Right hindlimb (tissue), 1 donor: ENCODE measurements at places on chromosomes 5 and 9.

DNA sequence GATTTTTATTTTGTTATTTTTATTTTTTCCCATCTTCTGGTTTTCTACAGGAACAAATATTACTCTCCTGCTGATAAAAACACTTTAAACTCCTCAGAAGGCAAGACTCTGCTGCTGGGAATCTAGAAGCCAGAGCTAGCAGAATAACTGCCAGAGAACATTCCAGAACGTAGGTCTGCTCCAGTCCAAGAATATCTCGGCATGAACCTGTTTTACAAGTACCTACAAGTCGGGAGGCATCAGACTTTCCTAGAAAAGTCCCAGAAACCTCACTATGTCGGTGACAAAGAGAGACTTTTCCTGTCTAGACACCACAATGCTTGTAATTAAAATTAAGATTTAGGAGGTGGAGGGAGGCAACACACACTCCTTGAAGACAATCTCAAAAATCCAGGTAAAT is 41.4 kb downstream of the FABP6 start:
- DNase-seq: no peak

DNA sequence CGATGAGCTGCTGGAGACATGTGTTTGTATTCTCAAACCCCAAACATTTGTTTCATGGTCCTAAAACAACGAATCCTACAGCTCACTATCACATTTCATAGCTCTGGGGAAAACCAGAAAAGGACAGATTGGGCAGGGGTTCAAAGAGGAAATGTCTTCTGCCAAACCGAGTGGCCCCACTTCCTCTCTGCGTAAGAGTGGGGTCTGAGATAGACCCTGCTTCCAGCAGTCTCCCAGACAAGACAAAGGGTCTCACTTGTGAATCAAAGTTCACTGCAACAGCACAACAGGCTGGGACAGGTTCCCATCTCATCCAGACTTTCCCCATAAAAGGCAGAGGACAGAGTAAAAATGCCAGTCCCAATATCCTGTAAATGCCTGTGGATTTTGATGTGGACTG is 276.2 kb upstream of the SLC24A2 start:
- no peak for DNase-seq

DNA sequence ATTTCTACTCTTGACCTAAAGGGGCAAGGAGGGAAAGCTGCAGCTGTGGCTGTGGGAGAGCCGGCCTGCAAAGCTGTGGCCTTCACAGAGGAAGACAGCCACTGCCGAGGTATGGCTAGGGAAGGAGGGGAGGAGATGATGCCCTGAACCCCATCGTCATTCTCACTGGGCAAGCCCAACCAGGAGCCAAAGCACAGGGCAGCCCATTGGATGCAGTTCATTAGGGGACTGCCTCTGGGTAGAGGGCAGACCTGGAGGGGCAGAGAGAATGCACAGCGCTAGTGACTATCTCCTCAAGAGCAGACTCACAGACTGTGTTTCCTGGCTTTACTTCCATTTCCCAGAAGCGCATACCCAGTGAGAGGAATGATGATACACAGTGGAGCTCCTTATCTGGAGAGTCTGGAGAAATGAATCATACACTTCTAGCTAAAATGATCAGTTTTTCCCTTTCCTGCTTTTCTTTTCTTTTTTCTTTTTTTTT is 47.2 kb upstream of the TTC23L start:
- no peak for DNase-seq

DNA sequence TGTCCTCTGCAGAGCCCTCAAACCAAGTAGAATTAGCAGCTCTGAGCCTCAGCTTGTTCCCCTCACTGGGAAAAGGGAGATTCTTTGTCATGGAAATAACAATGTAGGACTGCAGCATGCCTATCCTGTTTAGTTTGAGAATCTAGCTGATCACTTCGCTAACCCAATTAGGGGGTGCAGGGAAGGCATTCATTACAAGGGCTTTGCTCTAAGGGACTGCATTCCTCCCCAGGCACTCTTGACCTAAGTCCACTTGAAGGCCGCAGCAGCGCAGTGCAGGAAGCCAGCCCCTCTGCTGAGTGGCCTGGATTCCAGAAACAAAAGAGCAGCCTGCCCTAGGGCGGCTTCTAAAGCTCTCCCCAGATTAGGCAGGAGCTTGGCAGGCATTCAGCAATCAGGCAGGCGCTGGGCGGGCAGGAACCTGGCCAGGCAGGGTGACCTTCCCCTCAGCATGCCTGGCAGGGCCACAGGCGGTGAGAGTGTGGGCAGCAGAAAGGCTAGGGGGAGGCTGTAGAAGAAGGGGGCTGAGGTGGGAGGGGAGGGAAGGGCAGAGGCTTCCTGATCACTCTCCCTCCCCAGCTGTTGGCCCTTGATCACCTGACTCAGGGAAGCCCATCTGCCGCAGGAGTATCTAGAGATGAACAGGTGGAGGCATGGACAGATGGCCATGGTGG is 24.8 kb downstream of the CCNJL start:
- DNase-seq: peak; percentile 34

- no peak for DNase-seq
These were observed 35.8 kb upstream of the SPATA31D4 start for GRCh38 chr9:81892440-81892839.

GRCh38 chr5:42876375-42876844 is 64.7 kb upstream of the SELENOP start:
- DNase-seq: no peak

- DNase-seq: no peak
These were observed 66.6 kb upstream of the IFNK start for GRCh38 chr9:27457445-27457844.

DNA sequence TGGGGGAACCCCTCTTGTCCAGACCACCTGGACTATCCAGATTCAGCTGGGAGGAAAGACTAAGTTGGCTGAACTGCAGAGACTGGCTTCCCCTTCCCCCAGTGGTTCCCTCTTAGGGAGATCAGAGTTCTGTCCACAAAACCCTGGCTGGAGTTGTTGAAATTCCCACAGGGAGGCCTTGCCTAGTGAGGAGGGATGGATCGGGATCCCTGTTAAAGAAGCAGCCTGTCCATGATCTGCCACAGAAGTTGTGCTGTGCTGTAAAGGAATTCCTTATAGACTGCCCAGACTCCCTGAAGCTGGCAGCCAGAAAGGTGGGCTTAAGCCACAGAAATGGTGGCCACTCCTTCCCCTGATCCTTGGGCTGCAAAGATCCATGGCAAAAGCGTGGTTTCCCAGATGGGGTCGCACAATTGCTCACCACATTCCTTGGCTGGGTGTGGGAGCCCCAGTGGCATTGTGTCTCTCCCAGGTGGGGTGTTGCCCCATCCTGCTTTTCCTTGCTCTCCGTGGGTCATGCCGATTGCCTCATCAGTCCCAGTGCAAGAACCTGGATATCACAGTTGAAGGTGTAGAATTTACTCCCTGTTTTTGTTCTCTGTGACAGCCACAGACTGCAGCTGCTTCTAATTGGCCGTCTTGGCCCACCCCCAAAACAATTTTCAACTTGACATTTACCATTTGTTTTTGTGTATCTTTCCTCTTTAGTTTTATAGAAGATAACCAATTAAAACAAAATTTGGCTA is 342.4 kb downstream of the FGF10 start:
- DNase-seq: no peak

DNA sequence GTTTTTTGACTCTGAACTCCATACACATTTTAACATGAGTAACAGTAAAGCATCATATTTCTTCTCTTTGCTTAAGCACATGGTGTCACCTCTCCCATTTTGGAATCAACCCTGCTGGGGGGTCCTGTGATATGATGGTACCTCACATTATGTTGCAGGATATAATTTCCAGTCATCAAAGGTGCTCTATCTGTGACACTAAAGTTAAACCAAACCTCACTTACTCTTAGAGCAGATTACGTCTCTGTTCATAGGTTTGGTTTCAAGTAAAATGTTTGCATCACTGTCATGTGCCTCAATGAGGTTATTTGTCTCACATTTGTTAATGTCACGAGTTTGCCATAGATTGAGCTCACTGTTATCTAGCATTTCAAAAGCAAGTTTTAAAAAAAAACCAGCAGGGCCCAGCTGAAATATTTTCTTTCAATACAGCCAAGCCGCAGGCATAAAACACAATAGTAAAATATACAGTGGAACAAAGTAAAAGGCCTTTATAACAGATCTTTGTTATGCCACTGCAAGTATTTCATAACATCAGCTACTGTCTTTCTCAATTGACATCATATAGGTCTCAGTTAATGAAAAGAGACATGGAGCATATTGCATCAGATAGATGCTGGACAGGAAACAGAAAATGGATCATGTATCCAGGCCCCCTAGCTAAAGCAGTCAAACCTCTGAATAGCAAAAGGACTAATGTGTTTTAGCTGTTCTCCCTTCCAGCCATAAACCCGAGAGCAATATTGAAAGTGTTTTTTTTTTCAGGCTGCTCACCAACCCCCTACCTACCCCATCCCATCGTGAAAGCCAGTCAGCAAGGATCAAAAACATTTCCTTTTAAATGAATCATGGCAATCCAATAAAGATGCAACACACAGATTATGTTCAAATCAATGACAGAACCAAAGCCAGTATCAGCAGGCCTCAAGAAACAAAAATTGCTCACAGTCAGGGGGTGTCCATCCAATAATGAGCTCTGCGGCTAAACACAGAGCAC is 182.1 kb upstream of the ITGA1 start:
- DNase-seq: no peak

- no peak for DNase-seq
These were observed 116.8 kb downstream of the MACIR start for GRCh38 chr5:103375350-103375749.
